Hematopoietic multipotent progenitor cell (in vitro differentiated cells): ENCODE measurements at places on chromosomes 12 and 14.

DNA sequence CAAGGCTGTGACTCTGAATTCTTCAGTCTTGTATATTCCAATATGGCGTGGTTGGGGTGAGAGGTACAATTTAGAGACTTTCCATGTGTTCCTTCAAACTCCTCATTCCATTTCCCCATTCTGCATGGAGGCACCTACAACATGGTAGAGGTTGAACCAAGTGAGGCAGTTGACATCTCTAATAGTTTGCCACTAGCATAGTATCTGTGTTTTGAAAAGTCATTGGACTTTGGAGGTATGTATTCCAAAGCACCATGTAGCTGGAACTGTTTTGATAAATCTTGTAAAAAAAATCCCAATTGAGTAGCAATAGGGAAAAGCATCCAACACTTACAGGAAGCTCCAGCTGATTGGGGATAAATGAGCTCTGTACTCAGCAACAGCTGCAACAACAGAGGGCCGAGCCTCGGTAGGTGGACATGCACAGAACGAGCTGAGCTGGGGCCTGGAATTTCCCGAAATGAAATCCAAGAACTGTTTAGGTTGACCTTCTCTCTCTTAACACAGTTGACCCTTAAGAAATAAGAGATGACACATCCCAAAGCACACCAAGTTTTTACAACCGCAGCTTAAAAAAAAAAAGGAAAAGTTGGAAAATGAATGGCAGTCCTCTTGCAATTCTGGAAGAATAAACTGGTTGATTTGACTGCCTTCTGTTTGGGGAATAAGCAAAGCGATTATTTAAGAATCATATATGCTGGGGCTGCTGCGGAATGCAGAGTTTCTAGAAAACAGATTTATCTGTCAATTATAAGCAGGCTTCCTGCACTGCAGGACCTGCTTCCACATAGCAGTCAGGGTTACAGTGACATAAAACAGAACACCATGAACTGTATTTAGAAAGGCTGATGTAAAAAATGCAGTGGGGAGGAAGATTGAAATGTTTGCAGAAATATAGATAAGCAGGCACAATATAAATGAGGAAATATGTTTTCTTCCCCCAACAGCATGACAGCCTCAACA, 194.6 kb upstream of the KRR1 start:
- DNase-seq: peak; percentile 19

GRCh38 chr14:34361504-34362011, 100.5 kb downstream of the SPTSSA start:
- no peak for DNase-seq

DNA sequence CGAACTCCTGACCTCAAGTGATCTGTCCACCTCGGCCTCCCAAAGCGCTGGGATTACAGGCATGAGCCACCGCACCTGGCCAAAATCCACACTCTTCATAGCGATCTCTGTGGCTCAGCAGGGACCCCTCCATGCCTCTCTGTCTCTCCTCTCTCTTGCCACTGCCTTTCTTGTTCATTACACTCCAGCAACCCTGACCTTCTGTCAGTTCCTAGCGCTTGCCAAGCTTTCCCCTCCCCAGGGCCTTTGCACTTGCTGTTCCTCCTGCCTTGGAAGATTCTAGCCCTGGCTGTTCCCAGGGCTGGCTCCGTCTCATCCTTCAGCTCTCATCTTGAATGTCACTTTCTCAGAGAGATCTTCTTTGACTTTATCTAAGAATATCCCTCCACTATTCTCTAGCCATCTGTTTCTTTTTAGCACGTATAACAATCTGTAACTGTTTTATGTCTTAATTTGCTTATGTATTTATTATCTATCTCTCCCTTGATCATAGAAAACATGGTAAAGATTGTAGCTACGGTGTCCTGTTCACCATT, 38.9 kb upstream of the MAP1LC3B2 start:
- DNase-seq: no peak

GRCh38 chr14:49820176-49820575, 32.4 kb downstream of the NEMF start:
- DNase-seq: no peak

GRCh38 chr14:104445086-104445485, 134.5 kb upstream of the C14orf180 start:
- no peak for DNase-seq

GRCh38 chr12:124543052-124543589, 24.3 kb downstream of the NCOR2 start:
- peak; percentile 54 for DNase-seq

- DNase-seq: no peak
These were observed 233.5 kb downstream of the PPM1H start for GRCh38 chr12:62701492-62701891.

DNA sequence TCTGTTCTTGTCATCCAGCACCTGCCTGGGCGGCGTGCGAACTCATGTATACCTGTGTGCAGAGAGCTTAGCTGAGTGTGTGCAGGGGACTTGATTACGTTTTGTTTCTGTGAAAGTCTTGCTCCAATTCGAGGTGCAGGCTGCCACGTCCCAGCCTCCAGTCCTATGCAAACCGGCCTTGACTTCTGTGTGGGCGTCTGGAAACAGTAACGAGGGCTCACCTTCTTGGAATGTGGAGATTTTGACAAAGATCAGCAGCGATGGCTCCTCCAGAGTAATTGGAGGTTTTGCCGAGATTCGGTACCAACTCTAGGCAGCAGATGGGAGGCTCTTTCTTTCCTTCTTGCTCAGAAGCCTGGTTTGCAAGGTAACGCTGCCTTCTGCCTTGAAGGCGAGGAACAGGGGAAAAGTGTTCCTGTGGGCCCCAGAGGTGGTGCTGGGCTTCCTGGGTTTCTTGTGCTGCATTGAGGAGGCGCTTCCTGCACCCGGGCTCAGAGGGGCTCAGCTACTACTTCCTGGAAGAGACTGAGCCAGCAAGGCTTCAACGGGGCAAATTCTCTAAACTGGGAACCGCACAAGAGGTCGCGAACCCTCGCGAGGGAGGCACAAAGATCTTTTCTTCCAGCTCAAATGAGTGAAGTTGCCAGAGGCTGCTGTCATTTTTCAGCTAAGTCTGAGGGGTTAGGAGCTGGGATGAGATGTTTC, 249.0 kb downstream of the AACS start:
- DNase-seq: no peak

DNA sequence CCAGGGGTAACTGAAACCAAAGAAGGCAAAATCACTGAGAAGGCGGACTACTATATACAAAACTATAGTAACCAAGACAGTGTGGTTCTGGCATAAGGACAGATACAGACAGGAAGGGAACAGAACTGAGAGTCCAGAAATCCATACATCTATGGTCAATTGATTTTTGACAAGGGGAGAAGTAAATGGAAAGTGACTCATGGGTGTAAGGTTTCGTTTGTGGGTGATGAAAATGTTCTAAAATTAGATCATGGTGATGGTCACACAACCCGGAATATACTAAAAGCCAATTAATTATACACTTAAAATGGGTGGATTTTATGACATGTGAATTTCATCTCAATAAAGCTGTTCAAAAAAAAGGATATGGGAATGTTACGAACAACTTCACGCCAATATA, 18.7 kb downstream of the ANGEL1 start:
- DNase-seq: no peak

GRCh38 chr12:3311027-3311402, 180.0 kb upstream of the PRMT8 start:
- no peak for DNase-seq

DNA sequence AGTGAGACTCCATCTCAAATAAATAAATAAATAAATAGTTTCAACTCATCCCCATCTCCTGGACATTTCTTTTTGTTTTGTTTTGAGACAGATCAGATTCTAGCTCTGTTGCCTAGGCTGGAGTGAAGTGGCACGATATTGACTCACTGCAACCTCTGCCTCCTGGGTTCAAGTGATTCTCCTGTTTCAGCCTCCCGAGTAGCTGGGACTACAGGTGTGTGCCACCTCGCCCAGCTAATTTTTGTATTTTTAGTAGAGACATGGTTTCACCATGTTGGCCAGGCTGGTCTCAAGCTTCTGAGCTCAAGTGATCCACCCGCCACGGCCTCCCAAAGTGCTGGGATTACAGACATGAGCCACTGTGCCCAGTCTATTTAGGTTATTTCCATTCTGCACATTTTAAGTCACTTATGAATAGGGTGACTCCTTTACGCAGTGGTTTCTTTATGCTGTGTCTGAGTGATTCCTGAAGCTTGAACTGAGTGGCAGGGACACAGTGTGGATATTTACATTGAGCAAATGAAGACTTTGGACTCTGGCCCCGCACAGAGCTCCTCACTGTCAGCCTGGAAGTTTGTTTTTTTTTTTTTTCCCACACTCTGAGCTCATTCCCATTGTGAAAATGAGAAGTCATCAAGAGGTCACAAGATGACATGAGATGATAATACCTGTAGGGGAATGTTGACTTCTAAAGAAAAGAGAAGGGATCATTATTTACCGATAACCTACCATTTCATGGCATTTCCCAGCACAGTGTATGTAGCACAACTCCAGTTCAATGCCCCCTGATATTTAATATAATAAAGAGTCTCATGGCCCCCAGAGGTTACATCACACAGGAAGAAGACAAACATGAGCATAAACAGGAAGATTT, 72.6 kb downstream of the TBX3 start:
- DNase-seq: no peak

DNA sequence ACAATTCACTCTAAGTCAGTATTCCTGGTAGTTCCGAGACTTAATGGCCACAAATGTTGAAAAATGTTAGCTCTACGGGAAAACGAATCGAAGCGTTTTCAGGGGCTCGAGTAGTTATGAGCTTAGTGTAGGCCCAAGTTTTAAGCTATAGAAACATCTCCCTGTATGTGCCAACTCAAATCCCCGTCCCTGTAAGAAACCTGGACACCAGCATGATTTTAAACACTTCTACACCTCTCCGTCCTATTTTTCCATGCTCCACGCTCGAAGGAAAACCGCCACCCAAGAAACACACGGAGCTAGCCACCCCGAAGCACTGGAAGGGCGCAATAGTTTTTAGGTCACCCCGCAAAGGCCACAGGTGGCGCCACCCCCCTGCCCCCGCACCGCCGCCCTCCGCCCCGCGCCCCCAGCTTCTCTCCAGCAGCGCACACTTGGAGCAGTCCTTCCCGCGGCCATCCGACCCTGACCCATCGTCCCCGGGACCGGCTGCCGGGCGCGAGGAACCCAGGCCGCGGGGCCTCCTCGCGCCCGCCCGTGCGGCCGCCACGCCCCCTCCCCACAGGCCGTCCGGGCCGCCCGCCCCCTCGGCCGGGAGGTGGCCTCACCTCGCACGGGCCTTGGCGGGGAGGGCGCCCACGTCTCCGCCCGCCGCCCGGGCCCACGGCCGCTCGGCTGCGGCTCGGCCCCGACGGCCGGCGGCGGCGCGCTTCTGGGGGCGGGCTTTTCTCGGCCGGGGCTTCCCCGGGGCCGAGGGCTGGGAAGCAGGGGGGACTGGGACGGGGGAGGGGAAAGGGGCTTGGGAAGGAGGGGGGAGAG, 522 bp downstream of the R3HDM2 start:
- DNase-seq: peak; percentile 25

DNA sequence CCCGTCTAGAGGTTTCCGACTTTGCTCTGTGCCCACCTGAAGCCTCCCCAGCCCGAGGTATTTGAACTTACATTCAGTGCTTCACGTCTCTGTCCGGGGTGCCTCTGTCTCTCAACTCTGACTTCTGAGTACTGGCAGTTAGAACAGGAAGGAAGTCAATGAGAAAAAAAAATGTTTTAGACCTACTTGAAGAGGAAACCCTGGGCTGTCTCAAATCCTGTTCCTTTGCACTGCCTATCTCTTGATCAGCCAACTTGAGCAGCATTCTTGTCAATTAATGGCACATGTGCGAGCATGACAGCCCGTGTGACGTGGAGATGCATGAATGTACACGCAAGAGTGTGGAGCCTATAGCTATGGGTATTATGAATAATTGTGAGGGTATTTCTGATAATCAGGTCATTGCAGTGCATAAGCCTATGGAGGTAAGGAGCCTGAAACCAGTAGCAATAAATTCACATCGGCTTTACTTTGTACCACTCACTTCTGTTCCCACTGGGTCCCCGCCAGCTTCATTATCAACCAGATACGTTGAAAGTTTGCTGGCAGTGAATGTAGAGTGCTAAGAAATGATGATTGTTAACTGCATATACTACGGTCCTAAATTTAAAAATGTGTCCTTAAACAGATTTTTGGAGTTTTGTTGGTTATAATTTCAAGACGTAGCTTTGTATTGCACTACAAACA, at the start of gene ARHGDIB:
Gene ARHGDIB, minus strand, starts transcription at position 136 of the 687 bp plus-strand sequence. CDS start 10,889 bp downstream, outside the sequence.
- peak; percentile 84 for DNase-seq

DNA sequence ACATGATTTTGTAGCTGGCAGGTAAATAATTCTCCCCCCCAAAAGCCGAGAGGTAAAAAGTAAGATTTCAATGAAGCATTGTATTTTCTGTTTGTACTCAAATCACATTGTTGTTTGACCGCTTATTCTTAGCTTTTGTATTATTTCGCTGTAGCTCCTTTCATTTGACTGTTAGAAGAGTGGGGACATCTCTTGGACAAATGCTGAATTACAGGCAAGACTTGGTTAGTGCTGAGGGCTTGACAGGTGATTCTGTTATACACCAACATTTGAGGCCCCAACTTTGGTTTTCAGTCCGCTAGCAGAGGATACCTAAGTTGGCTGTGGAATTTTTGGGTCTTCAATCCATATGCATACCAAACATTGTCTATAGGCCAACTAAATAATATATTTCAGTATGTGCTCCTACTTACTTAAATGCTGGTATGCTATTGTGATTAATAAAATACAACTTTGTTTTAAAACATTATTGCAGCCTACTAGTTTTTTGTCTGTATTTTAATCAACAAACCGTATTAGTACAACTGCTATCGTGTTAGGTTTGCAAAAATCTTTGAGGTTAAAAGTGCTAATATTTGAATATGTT, 102.2 kb downstream of the ERC1 start:
- peak; percentile 56 for DNase-seq

- DNase-seq: no peak
These were observed 436 bp downstream of the VPS33A start for GRCh38 chr12:122265886-122266229.

DNA sequence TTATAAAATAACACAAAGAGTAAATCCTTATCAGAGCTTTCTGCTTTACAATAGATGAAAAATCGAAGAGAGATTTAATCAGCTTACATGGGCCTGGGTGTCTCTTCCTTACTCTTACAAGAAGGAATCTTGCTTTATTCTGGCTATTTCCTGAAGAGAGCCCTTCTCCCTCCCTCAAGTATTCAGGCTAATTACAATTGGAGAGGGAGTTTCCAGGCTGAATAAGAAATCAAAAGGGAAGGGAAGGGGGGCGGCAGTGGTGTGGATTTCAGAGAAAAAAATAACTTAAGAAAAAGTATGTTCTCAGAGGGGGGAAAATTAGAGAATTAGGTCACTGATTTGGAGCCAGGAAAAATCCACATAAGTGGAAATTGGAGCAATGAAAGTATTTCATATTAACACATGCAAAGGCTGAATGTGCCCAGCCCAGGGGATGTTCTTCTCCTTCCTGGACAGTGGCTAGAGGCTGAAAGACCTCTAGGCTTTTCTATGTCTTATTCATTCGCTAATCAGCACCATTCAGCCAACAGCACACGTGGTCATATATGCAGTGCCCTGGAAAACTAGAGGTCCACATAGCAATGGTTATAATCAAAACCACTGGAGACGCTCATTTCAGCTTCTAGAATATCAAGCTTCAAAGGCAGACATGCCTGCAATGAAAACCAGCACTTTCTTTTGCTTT, 158.9 kb upstream of the BTG1 start:
- no peak for DNase-seq

GRCh38 chr12:95181103-95181502, 36.2 kb downstream of the FGD6 start:
- no peak for DNase-seq
